ENCODE measurements at places on chromosomes 11 and 22.
A peak's percentile ranks its signal among the peaks of the same experiment; 100 is the strongest.

GRCh38 chr22:49971232-49972162 lies 10.9 kb downstream of the PIM3 start:
- no peak for DNase-seq

DNA sequence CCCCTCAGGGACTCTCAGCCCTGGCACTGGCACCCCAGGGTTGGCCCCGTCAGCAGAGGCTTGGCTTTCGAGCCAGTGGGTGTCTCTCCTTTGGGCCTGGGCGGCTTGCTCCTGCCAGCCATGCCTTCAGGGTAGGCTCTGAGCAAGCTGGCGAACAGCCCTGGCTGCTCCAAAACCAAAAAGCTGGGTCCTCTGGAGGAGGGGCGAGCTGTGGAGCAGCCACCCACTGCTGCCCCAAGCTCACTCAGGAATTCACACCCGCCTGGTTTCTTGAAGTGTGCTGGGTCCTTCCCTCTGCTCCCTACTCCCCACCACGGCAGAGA lies 6.2 kb downstream of the YDJC start:
- no peak for DNase-seq

DNA sequence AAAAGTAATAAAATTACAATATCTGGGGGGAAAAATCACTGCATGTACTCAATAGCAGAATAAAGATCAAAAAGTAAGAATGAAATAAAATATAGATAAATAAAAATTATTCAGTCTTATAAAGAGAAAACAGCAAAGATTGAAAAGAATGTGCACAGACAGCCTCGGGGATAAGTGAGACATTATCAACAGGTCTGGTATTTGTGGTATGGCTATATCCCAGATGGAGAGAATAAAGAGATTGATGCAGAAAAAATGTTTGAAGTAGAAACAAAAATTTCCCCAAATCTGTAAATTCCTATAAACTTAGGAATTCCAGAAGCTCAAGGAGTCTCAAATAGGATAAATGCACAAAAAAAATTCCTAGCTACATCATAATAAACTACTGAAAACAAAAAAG lies 74.5 kb upstream of the LUZP2 start:
- no peak for DNase-seq

- DNase-seq: peak; percentile 42
Measured at GRCh38 chr11:108727665-108728064, 62.8 kb downstream of the DDX10 start.

- no peak for DNase-seq
Measured at GRCh38 chr11:126332221-126332711, 23.2 kb upstream of the ST3GAL4 start.

GRCh38 chr11:27886857-27887256 lies 186.6 kb upstream of the BDNF start:
- no peak for DNase-seq

DNA sequence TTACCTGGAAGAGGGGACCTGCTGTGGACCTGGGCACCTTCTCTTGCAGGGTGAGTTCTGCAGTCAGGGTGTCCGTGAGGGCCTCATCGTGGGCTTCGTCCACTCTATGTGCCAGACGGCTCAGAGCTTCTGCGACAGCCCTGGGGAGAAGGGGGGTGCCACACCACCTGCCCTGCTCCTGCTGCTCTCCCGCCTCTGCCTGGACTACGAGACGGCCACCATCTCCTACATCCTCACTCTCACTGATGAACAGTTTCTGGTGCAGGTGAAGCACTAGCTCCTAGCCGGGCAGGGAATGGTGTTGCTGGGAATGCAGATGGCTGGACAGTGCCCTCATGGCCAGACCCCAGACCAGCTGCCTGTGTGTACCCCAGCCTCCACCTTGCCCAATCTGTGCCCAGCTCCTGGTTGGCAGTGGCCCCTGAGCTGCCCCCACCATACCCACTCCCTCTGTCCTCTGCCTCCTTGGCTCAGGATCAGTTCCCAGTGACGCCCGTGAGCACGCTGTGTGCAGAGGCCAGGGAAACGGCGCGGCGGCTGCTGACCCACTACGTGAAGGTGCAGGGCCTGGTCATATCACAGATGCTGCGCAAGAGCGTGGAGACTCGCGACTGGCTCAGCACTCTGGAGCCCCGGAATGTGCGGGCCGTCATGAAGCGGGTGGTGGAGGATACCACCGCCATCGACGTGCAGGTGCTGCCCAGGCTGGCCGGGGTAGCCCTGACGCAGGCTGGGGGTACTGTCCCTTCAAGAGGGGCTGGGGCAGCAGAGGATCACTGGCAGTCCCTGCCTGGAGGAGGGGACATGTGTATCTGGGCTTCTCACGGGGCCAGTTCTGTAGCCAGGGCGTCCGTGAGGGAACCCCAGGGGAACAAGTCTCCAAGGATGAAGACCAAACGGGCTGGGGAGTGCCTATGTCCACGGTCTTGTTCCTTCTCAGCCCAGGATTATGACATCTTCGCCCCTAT lies 2.2 kb upstream of the TM7SF2 start:
- no peak for DNase-seq

- no peak for DNase-seq
Measured at GRCh38 chr11:72629266-72629665, 45.0 kb downstream of the PDE2A start.

DNA sequence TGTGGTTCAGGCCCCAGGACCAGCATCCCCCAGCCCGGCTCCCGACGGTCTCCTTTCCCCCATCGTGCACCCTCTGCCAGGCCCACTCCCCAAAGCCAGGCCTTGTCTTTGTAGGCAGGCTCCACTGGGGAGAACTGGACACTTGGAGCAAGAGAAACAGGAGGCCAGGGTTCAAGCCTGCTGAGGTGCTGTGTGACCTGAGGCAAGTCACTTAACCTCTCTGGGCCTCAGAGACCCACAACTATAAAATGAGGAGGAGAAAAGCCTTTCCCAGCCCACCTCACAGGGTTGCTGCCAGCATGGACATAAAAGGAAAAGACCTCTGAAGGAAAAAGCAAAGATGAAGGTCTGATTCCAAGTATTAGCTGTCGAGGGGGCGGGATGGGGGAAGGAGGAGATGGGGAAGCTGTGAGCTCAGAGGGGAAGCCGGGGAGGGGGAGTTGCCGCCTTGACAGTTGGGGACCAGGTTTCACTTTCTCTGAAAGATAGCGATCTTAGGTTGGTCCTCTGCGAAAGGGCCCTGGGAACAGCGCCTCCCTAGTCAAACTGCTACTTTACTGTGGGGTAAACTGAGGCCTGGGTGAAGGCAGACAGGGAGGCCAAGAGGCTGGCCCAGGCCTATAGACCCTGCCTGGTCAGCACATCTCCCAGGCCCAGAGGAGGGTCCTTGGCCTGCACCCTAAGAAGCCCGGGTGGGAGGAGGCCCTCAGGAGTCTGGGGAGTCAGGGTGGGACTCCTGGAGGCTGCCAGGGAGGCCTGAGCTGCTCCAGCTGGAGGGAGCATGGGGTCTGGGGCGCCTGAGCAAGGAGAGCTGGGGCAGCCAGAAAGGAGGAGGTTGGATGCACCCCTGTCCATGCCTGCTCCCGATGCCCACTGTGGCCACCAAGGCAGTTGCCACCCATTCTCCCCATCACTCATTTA lies 991 bp upstream of the OSM start:
- DNase-seq: no peak

DNA sequence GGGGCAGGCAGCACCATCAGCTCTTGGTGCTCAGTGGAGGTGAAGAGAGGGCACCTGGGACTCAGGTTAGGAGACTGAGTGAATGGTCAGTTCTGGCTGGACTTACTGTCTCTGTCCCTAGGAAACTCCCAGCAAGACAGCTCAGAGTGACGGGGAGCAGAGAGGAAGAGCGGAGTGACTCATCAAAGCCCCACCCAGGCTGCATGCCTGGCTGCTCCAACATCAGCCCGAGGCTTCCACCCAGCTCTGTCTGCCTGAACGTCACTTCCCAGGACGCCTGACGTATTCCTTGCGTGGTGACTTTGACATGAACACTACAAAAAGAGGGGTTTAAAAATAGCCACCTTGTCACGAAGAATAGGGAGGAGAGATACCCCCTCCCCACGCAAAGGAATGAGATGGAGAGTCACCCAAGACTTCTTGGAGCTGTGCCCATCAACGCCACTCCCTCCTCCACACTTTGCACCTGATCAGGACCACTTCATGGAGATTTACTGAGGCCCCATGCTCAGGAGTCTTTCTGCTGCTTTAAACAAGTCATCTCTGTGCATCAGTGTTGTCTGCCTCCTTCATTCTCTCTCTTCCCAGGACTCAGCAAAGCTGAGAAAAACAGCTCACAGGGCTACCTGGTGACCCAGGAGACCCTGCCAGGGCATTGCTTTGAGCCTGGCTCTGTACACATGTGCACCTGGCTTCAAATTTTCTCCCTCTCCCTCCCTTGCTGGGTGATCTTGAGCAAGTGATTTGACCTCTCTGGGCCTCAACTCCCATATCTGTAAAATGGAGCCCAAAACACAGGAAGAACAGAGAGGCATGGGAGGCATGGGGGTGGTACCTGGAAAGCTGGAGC lies 83.1 kb downstream of the MN1 start:
- DNase-seq: no peak

- DNase-seq: no peak
Measured at GRCh38 chr11:76856106-76856505, 4.6 kb upstream of the ACER3 start.

DNA sequence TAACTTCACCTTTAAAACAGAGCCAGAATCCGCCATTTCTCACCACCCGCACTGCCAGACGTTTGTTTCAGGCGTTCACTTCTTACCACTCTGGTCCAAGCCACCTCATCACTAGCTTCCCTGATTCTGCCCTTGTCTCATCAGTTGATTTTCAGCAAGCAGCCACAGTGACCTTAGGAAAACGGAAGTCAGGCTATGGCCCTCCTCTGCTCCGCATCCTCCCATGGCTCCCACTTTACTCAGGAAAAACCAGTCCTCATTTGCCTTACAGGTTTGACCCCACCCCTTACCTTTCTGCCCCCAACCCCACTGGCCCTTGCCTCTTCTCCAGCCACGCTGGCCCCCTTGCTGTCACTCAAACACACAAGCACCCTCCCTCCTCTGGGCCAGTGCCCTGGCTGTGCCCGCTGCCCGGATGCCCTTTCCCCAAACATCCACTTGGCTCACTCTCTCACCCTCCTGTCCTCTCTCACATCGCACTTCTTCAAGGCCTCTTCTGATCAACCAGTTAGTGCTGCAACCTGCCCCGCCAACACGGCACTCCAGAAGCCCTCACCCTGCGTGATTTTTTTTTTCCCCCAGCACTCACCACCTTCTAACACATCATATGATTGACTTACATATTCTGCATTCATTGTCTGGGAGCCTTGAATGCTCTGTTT lies 18.9 kb downstream of the TPST2 start:
- no peak for DNase-seq

- peak; percentile 34 for DNase-seq
Measured at GRCh38 chr22:19766511-19767426, 6.2 kb downstream of the TBX1 start.

DNA sequence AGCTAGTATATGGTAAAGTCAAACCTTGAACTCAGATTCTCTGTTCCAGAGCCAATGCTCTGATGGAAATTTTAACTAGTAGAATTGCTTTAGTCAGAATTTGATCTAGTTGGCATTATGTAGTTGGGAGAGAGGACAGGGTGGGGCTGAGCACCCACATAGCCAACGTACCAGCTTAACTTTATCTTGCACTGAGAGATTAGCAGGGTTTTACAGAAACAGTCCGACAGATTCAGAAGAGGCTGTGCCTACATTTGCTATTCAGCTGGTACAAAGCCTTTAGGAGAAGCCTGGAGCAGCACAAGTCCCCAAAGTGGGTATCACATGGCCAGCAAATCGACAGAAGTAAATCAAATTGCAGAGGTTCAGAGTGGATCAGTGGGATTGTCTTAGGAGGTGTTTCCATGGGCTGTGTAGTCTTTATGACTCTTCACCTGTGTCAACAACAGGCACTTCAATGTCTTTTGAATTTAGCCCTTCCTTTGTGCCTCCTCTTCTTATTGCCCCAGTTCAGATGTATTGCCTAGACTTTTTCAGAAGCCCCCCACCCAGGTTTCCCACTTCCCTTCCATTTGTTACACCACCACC lies 7.3 kb upstream of the CSRP3 start:
- DNase-seq: no peak

DNA sequence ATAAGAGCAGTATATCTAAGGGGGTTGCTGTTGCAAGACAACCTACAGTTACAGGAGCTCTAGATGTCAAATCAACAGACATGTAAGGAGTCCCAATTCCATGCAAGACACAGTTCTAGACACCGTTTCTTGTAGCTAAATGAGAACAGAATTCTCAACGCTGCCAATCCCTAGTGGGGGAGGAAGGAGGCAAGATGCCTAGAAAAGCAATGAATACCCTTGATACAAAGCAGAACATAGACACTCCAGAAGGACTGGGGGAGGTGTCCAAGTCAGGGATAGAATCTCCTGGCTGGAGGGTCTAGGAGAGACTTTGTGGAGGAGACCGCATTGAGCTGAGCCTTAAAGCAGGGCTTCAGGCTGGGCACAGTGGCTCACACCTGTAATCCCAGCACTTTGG lies 280.2 kb downstream of the BUD13 start:
- DNase-seq: no peak

- no peak for DNase-seq
Measured at GRCh38 chr11:79035881-79036280, 404.9 kb downstream of the TENM4 start.

- no peak for DNase-seq
Measured at GRCh38 chr22:24444729-24445466, 17.5 kb downstream of the ADORA2A start.

DNA sequence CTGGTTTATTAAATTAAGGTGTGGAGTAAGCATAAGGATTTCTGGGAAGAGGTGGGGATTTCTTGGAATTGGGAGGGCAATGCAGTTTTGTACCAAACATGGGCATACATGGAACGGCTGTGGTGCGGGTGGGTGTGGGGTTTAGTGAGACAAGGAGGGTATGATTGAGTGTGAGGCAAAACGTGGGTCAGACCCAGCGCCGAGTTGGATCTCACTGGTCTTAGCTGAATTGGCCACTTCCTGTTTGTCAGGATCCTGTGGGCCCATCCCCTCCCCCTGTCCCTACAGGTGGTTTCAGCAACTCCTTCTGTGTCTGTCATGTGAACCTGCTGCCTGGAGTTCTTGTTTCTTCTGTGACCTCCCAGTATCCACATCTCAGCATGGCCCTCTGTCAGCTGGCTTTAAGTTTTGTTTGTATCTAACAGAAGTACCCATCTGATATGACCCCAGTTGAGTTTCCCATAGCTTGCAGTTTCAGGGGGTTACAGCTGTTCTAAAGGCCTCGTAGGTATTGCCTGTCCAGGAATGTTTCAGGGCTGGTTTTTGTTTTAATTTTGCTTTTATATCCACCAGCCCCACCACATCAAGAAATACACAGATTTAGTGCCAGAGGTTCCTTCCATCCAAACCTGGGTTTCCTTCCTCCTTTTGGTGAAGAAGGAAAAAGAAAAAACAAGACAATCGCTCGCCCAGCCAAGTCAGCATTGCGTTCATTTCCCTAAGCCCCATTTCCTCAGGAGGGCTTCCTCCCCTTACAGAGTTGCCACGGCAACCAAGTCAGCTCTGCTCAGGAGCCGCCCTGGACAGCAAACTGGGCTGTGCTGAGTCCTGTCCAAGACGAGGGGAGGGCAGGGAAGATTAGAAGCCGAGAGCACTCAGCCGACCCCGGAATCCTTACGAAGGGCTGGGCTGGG lies 6.0 kb downstream of the APOL1 start:
- peak; percentile 50 for DNase-seq

- DNase-seq: peak; percentile 68
Measured at GRCh38 chr11:62710001-62710345, 2.5 kb downstream of the GNG3 start.

- DNase-seq: no peak
Measured at GRCh38 chr11:119681361-119681910, 47.6 kb downstream of the NECTIN1 start.

All from GM12865 (cell line).